Neuronal stem cell (in vitro differentiated cells): ENCODE measurements at places on chromosomes 12 and 14.

- DNase-seq, result no peak
Measured at GRCh38 chr12:26939953-26940352, 1.7 kb downstream of the FGFR1OP2 start.

- DNase-seq, result no peak
Measured at GRCh38 chr14:21496453-21496852, 14.7 kb downstream of the METTL3 start.

DNA sequence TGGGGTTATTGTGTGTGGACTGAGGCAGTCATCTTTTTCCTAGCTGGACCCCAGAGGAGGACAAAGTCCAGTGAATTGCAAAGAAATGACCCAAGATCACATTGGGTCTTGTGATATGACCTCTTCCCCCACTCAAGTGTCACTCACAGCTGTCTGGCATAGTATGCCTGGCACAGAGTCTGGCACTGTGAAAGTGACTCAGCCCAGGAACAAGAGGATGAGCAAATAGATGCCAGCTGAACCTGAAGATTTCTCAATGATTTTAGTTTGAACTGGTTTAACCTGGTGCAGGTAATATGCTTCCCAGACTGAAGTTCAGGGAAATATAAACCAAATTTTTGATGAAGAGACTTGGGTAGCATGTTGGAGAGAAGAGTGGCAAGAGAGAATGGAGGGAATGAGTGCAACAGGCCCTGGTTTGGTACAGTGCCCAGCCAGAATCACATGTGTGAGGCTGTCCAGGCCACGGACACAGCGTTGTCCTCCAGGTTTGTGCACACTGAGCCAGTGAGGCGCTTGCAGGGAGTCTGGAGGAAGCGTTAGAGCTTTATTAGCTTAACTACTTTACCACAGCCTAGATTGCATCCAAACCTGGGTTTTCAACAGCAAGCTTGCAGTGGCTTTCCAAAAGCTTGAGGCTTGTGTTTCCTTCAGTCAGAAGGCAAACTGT is 332.9 kb downstream of the NUAK1 start:
- DNase-seq, result no peak

- DNase-seq, result no peak
Measured at GRCh38 chr12:42516573-42516972, 73.0 kb downstream of the PRICKLE1 start.

DNA sequence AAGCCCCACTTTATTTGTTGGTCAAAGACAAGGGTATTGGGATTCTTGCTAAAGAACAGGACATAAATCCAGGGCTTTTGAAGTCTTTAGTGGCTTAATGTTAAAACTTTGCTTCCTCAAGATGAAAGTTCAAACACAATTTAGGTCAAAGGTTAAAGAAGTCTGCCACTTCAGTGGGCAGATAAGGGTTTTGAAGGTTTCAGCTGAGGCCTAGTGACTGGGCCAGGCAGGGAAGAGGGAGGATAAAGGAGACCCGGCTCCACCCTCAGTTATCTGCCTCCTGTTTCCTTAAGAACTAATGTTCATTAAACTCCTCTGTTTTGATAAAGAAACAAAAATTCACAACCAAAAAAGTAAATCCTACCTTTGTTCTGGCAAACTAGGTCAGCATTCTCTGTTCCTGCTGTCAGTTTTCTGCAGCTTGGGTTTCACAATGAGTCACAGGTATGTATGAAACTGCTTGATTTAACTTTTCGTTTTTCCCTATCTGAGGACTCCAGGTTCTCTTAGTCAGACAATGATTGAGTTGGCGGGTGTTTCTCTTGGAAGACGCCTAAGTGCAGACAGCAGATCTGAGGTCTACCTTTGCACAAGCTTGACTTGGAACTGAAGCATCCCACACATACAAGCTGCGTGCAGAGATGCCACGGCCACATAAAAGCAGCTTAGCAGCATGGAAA is 208.3 kb downstream of the EXOC5 start:
- DNase-seq, result no peak

DNA sequence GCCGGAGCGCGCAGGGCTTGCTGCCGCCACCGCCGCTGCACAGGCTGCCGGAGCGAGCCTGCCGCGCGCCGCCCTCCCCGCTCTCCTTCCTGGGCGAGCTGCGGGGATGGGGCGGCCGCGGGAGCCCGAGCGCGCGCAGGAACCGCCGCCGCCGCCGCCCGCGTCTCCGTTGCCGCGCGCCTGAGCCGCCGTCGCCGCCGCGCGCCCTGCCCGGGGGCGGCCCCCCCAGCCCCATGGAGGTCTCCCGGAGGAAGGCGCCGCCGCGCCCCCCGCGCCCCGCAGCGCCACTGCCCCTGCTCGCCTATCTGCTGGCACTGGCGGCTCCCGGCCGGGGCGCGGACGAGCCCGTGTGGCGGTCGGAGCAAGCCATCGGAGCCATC is 352 bp downstream of the PLXNC1 start:
- no peak for DNase-seq

DNA sequence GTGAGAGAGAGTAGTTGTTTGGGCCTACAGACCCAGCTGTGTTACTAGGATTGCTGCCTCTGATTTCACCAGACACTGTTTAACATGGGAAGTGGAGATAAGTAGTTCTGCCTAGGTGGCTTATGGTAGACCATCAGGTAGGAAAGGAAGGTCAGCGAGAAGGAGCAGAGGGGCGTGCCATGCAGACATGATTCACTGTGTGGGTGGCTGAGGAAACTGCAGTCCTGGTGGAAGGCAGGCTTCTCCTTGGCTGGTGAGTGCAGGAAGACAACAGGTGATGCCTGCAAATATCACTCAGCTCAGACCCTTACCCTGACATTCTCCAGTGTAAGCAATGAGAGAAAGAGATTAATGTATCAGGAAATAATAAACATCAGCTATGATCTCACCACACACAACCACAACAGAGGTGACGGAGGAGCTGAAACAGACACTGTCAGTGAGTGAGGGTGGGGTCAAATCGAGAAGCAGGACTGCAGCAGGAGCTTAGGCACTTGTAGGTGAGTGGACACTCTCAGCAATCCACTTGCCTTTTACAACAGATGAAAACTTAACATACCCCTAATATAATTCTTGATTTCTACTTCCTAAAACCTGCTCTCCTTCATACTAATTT is 2.1 kb upstream of the PRR4 start:
- no peak for DNase-seq

- DNase-seq, result no peak
Measured at GRCh38 chr14:68922201-68922621, 56.9 kb downstream of the ACTN1 start.

GRCh38 chr12:33248364-33248763 is 191.3 kb downstream of the SYT10 start:
- no peak for DNase-seq

- DNase-seq, result peak; percentile 57
Measured at GRCh38 chr14:79011091-79011919, 841.1 kb downstream of the NRXN3 start.

- DNase-seq, result no peak
Measured at GRCh38 chr14:91352053-91352452, 65.6 kb downstream of the CCDC88C start.

GRCh38 chr12:46516933-46517578 is 144.5 kb upstream of the SLC38A2 start:
- no peak for DNase-seq

GRCh38 chr14:26444822-26445221 is 153.0 kb downstream of the NOVA1 start:
- DNase-seq, result peak; percentile 55

- no peak for DNase-seq
Measured at GRCh38 chr12:56202366-56202765, 13.1 kb upstream of the SMARCC2 start.

DNA sequence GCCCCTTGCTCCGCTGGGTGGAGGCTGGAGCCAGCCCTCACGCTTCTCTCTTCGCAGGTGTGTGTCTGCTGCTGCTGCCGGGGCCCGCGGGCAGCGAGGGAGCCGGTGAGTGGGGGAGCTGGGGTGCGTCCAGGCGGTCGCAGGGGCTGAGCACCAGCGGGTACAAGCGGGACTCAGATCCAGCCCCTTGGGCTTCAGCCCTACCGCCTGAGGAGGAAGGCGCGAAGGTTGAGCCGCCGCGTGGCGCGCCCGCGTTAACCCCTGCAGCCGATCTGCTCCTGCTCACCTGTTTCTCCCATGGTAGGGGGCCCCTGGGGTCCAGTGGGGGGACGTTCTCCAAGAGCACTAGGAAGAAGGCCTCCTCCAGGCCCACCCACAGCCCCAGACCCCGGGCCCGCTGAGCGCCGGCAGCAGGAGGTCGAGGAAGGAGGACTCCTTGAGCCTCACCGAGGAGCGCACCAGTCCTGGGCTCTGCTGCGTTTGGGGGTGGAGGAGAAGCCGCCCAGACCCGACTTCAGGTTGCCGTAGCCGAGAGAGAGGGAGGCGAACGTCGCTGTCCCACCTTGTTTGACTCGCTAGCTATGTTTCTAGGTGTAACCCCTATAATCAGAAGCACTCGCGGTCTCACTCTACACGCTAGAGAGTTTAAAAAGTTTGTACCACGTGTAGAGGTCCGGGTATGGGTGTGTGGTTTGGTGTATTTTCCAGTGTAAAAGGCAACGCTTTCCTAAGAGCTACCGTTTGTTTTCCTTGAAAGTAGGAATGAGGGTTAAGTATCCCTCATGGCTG is 834 bp downstream of the COCH start:
- DNase-seq, result peak; percentile 12

DNA sequence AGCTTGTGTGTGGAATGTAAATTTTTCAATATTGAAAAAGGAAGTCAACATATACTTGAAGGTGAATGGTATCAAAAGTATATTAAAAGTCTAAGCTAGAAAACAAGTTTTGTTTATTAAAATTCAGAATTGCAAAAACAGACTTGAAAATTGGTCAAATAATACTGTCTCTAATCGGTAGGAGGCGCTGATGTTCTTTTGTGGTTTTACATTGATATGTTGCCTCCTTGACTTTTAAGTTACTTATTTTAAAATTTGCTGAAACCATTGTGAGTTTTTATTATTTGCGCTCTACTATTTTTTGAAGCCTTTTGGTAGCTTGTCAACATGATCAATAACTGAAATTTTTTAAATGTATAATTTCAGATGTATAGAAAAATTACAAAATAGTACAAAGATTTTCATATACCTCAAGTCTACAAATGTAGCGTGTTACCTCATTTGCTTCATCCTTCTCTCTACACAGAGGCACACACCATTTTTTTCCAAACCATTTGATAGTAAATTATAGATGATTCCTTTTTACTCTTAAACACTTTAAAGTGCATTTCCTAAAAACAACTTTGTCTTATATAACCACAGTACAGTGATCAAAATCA is 6.9 kb downstream of the RTRAF start:
- no peak for DNase-seq

DNA sequence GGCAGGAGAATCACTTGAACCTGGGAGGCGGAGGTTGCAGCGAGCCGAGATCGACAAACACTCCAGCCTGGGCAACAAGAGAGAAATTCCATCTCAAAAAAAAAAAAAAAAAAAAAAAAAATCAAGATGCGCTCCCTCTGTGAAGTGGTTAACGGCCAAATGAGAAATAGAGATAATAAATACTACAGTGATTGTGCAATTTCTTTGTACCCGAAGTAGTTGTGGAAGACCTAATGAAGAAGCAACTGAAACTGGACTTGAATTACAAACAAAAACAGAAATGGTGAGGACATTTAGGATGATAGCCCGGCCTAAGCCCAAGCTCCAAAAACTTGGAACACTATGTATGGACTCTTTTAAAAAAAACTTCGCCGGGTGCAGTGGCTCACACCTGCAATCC is 44.2 kb upstream of the CDK17 start:
- no peak for DNase-seq

GRCh38 chr14:79586416-79586815 is 624.9 kb downstream of the DIO2 start:
- no peak for DNase-seq

- no peak for DNase-seq
Measured at GRCh38 chr12:116535241-116535640, 23.9 kb upstream of the MAP1LC3B2 start.

DNA sequence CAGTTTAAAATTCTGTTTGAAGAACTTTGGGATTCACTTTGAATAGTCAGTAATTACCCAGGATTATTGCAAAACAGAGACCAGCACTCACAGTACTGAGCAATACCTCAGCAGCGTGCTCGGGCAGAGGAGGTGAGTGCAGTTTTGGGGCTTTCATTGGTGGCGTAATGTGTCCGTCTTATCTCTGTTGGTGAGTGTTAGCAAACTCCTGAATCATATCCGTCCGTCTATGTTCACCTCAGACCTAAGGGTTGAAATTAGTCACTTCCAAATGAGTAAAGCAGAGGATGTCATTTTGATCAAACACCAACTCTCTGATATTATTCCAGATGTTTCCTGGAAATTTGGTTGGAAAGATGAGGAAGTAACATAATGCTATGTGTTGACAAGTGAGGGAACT is 82.8 kb downstream of the BORCS5 start:
- no peak for DNase-seq

- DNase-seq, result no peak
Measured at GRCh38 chr12:1907652-1908611, 10.5 kb downstream of the CACNA2D4 start.

GRCh38 chr12:47839214-47839876 is 19.6 kb upstream of the HDAC7 start:
- DNase-seq, result no peak

DNA sequence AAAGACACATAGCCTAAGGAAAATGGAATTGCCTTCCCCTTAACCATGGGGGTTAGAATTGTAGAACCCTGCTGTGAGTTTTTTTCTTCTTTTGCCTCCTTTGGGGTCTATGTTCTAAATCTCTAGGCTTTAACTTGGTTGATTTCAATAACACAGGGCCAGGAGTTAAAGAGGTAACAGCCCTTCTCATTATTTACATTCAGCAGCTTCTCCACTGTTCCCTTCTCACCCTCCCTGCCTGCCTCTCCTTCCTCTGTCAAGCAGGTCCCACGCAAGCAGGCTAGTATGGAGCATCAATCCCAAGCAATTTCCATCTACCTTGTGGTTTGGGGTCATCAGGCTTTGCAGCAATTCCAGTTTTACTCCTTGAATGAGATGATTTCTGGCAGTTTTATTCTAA is 236.1 kb upstream of the G2E3 start:
- DNase-seq, result no peak

DNA sequence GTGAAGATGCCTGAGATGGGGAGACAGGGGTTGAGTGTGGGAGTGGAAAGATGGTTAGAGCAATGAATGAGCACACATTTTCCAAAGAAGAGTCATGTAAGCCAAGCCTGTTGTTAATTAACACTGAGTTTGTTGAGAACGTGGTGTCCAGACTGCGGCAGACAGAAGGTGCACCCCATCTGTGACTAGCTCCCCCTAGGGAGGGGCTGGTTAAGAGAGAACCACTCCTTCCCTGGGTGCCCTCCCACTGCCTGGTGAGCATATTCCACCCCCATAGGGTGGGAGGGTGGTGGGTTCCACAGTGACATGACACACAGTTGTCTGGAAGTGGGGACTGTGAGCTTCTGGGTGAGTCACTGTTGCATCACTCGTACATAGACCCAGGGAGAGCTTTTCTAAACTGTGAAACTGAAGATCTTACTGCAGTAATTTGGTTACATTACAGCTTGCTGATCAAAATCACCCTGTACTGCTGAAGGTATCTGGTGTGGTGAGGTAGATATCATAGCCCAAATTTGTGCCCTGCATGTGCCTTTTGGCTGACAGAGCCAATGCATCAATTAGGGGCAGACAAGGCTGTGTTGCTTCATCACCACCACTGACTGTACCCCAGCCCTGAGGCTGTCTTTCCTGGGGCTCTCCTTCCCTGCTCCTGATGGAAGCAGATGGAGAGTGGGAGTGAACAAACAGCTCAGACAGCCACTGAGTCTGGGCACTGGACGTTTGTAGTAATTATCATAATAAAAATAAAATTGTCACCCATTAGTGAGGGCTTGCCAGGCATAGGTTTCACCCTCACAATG is 150.9 kb downstream of the EMP1 start:
- DNase-seq, result no peak

- DNase-seq, result no peak
Measured at GRCh38 chr12:84767079-84767478, 145.5 kb downstream of the SLC6A15 start.
